Activated naive CD4-positive, alpha-beta T cell treated with anti-CD3 and anti-CD28 coated beads for 36 hours (primary cell): ENCODE measurements at places on chromosomes 6 and 20.
A peak's percentile ranks its signal among the peaks of the same experiment; 100 is the strongest.

DNA sequence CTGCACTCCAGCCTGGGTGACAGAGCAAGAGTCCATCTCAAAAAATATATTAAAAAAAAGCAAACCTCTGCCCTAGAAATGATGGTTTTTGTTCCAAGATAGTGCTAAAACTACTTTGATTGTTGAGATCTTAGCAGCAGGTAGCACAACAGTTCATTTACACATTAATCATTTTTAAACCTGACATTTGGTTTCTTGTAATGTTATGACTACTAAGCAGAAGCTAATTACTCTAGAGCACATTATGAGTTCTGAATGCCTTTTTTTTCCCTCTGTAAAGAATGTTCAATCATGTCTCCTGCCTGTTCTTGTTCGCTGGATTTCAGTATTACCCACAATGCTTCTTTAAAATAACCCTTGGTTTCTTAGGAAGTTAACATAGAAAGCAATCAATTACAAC lies 24.7 kb upstream of the PHF3 start:
- DNase-seq: no peak

- DNase-seq: peak; percentile 50
Measured at GRCh38 chr6:138692978-138693909, 80.3 kb upstream of the CCDC28A start.

GRCh38 chr6:14086701-14087100 lies 30.9 kb upstream of the CD83 start:
- no peak for DNase-seq

GRCh38 chr6:72865467-72865866 lies 243.6 kb downstream of the KCNQ5 start:
- DNase-seq: no peak

GRCh38 chr6:111175109-111175508 lies 87.8 kb downstream of the SLC16A10 start:
- DNase-seq: no peak

DNA sequence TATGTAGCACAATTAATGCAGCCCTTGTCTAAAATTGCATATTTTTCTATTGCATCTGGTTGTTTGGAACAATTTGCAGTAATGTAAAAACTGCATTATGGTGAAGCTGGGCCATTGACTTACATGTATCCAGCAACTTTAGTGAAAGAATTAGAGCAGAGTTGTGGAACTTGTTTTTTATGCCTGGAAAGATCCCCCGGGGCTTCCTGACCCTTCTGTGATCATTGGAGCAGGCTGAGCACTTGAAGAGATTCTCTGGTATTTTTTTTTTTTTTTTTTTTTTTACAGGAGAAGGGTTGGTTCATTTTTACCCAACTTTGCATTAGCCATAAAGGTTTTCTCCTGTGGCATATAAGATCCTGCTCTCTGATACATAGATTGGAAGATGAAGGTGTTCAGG lies 45.0 kb downstream of the LIN28B start:
- DNase-seq: no peak

GRCh38 chr6:137350857-137351256 lies 131.7 kb upstream of the IFNGR1 start:
- DNase-seq: no peak

GRCh38 chr6:218153-219018 lies 73.9 kb upstream of the DUSP22 start:
- DNase-seq: no peak

DNA sequence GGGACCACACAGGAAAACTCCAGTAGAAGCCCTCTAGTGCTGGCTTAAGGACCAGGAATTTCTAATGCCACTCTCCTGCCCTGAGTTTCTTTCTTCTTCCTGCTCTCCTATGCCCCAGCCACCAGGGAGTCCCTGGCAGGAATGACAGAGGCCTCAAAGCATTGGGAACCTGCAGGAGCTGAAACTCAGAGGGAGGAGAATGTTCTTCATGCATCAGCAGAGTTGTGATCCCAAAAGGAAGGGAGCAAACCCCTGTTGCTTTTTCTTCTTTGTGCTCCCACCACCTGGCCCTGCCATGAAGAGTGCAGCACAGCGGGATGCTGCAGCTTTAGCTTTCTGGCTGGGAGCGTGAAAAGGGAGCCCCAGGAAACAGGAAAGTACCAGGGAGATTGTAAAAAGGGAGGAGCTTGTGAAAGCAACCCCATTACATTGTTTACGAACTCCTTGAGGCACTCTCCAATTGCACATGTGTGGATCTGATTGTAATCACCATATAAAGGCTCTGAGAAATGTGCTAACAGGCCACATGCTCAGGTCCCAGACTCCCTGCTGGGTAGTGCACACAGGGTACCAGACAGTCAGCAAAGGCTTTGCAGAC lies 34.7 kb upstream of the FKBP1A start:
- DNase-seq: no peak

DNA sequence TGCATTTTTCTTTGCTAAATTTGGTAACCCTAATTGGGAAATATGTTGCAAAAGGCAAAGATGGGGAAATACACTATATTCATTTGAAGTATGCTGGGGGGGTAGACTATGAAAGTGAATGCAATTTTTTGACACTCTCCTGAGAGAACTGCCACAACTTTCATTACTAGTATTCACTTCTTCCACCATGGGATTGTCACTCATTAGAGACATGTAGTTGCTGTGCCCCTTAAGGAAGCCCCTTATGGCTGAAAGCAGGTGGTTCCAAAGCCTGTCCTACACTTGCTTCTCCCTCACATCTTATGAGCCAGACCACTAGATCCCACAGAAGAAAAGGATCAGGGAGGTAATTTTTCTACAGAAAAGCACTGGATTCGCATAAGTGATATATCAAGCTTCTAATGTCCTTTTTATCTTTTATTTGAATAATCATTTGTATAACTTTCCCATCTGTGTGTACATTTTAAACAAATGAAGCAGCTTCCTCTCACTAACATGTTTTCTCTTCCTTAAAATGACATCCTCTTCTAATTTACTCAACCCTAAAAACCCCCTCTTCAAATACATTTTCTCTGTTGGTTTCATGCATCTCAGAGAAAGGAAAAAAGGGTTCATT lies 83.8 kb downstream of the GCLC start:
- DNase-seq: no peak

GRCh38 chr20:25483431-25484132 lies 76.1 kb downstream of the GINS1 start:
- DNase-seq: no peak

GRCh38 chr20:15107931-15108330 lies 770.5 kb upstream of the FLRT3 start:
- no peak for DNase-seq

DNA sequence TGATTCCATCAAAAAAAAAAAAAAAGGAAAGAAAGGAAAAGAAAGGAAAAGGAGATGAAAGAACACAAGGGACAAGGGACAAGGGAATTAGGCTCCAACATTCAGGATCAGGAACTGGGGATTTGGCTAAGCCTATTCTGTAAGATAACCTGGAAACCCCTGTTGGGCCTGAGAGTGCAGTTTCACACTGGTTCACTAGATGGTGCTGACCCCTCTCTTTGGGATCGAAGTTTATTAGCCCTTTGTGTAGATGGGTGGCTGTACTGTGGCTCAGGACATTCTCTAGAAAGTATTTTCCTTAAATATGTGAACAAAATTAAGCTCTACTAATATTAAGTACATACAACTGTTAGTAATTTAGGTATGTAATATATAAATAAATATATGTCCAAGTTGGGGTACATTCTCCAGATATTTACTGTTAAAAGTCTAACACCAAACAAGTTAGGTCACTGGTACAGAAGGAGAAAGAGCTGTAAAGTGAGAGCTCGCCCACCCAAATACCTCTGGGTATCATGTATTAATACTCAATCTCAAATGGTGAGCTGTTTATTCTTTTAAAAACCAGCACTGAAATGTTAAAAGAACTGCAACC lies 6.3 kb downstream of the OR2A4 start:
- DNase-seq: peak; percentile 44

DNA sequence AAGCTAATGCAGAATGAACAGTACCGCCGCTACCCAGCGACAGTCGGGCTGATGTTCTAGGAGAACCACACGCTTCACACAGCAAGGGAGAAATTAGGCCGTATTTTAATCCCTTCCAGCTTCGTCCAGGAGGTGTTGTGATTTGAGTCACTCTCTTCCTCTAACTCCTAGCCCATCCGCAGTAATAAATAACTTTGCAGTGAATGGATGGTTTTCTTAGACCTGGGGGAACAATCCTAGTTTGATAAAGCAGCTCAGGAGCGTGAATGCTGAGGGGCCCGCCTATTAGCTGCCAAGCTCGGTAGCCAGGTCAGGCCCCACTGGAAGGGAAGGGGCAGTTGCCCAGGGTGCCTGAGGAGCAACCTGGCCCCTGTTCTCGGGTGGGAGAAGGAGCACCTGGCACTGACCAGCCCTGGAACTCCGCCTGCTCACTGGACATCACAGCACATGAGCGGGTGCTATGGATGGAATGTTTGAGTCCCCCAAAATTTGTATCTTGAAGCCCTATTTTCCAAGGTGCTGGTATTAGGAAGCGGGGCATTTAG lies 146.0 kb upstream of the AFDN start:
- no peak for DNase-seq

GRCh38 chr20:42098418-42098817 lies 480.2 kb upstream of the CHD6 start:
- DNase-seq: no peak

GRCh38 chr6:70270287-70271005 lies 32.4 kb downstream of the COL9A1 start:
- DNase-seq: no peak

DNA sequence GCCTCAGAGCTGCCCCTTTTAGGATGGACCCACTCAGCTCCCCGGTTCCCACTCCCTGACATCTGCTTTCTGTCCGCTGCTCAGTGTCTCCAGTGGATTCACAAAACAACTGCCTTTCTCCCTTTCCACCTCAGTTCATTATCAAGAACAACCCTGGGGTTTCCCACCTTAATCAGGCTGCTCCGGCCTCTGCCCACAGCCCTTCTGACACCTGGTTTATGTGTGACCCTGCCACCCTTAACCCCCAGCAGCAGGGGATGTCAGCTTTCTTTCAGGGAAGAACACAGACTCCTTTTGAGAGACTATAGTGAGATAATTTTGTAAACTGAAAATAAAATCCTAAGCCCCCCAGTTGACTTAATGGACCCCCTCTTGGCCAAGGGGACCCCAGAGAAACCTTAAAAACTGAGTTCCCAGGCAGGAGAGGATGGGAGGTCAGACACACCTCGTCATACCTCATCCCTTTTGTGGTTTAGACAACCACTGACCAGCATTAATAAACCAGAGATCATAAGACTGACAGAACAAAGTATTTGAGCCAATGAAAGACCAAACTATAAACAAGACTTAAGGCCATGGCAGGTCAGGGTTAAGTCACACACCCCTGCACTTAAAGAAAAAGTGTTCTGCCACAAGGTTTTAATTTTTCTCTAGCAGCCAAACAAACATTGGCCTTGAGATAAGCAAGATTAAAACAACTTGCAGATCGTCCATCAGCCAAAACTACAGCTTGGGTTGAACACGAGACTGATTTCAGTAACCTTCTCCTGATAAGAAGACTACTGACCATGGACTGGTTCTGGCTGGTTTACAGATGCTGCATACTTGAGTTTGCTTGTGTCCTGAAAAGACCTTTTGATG lies 42.4 kb upstream of the DDR1 start:
- DNase-seq: no peak

DNA sequence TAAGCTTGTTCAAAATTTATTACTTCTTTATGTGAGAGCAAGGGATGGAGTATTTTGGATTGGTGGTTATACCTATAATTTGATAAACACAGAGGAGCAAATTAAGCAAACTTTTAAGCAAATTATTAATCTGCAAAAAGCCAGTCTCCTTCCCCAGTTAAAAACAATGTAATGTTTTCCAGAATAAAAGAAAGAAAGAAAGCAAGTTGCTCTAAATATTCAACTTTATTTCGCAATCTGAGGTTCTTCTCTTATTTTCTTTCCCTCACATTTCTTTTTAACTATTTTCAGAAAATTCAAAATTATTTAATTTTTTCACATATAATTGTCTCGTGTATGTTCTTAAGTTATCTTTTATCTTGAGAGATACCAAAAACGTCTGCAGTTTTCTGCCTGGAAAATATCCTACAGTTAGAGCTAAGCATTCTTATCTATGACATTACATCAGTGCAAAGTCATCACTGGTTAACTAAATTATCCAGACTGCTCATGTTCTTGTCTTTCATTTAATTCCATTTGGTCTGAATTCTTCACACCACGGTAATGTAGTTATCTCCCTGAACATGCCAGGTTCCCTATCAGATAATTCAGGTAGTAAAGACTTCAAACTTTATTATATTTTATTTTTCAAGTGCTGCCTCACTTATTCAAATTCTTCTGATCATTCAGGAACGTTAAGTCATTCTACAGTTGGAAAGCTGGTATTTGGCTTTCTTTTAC lies 3.3 kb upstream of the CNKSR3 start:
- DNase-seq: no peak

- peak; percentile 90 for DNase-seq
Measured at GRCh38 chr6:139374357-139375225, at the start of gene CITED2. Gene CITED2, minus strand, starts transcription at chr6:139374648. Its CDS starts 704 bp downstream, at chr6:139373944.

GRCh38 chr20:2859330-2860121 lies 13.8 kb upstream of the PTPRA start:
- DNase-seq: no peak

GRCh38 chr6:32943864-32944649 lies 3.2 kb upstream of the HLA-DMB start:
- DNase-seq: peak; percentile 42

DNA sequence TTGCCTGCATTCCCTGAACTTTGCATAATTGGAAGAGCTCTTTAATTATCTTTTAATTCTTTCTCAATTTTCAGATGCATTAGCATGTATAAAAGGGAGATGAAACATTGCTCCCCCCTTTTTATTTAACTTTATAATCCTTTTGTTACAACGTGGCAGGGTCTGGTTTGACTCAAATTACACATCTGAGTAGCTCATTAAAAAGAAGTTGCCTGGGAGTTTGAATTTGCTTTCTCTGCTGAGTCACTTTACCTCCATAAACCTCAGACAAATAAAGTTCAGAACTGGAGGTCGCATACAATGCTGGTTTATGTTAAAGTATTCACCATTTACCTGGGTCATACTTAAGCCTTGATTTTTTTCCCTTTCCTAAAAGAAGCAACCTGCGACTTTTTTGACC lies 495.2 kb downstream of the PREX1 start:
- no peak for DNase-seq

DNA sequence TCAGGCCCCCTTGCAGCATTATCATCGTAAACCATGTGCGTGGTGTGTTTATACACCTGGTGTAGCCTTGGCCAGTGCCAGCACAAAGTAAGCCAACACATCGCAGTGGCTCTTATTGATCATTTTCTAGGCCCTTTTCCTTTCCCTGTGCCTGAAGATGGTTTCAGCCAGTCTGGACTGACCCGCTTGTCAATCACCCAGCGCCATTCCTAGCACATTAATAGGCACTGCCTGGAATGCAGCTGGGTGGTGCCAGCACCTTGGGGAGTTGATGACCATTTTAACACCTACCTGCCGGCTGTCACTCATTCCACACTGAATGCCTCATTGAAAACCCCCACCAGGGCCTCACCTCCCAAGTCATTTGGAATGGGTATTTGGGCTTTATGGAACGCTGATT lies 4.9 kb upstream of the UQCC2 start:
- no peak for DNase-seq

- peak; percentile 50 for DNase-seq
Measured at GRCh38 chr20:63735859-63736718, at the start of gene LIME1. Gene LIME1, plus strand, starts transcription at chr20:63736664. Its CDS starts 886 bp downstream, at chr20:63737550.

- no peak for DNase-seq
Measured at GRCh38 chr6:1701668-1702353, 92.1 kb downstream of the FOXC1 start.

- no peak for DNase-seq
Measured at GRCh38 chr6:3962291-3963280, 113.4 kb downstream of the FAM50B start.
